Thoracic aorta (tissue), 2 donors: ENCODE measurements at places on chromosomes 13 and 19.

DNA sequence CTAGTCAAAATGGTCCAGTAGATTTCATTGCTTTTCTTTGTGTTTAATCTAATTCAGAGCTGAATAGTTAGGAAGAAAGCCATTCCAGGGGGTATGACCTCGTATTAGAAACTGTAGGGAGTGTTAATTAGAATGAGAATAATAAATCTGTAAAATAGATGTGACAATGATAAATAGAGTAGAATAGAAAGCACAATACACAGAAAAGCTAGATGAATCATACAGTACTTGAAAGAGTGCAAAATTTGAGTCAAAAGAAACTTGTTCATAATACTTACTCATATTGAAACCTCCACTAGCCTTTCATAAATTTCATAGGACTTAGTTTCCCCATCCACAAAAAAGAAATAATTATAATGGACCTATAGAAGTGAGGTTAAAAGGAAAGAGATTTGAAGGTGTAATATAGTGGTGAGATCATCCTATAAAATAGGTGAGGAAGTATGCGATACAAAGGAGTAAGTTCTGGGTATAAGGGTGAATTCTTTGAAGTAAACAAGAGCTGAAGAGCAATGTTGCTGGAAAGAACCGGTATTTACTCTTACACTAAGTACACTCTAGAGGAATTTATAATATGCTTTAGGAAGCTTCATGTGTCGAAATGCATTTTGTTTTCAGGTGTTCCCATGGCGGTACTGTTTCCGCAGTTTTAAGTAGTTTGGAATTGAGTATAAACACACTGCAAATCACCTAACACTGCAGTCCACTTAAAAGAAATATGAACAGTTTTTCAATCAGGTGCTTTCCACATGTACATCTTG, 21.9 kb downstream of the PCDH17 start:
- DNase-seq = no peak

- no peak for DNase-seq
Measured at GRCh38 chr13:35630551-35631275, 154.2 kb upstream of the MAB21L1 start.

DNA sequence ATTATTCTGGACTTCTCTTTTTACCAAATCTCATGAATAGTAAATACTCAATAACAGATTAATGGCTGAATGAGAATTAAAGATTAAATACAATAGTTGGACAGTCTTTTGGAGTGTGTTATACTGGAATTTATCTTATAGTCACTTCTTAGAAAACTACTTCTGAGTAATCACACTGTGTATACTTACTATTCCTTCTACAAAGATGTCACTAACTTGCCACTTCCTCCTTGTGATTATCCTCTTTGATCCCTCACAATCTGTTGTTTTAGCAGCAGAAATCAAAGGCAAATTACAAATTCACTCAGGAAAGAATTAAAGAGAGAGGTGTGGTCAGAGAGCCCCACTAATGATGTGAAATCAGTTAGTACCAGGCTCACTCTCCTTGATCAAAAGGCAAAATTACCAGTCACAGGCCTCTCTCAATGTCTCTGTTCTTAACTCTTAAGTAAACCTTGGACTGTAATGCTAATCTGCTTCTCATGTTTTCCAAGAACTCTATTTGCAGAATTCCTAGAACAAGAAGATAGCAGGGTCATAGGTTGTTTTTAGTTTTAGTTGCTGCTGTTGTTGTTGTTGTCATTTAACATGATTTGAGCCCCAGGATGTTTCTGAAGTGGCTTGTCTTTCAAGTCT, 37.3 kb upstream of the FNDC3A start:
- DNase-seq = no peak

DNA sequence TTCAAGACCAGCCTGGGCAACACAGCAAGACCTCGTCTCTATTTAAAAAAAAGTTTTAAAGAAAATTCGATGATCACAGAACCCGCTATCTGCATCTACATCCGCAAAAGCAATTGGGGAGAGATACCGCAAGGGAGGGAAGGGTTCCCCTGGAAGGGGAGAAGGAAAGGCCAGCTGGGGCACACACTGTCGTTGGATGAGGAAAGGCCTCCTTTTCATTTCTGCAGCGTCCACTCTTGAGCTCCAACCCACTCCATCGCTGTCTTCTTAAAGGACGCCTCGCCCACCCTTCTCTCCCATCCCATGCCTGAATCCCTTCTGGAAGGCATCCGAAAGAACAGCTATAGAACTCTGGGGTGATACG, 3.2 kb upstream of the PRKCG start:
- no peak for DNase-seq

DNA sequence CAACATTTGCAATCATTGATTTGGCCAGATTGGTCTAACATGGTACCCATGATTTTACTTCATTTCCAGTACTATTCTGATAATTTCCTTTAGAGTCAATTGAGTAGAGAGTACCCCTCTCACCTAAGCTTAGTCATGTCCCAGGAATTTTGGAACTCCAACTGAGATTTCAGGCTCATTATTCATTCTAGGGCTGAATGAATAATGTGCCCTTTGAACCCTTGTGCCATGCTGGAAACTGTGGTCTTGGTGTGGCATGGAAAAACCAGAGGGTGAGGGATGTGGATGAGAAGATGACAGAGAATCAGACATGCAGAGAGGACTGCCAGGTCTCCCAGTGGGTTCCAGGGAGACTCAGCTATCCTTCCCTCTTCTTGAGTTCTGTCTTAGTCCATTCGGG, 30.2 kb downstream of the ITM2B start:
- DNase-seq = no peak

GRCh38 chr19:18117692-18118378, 20.3 kb downstream of the MAST3 start:
- DNase-seq = no peak

DNA sequence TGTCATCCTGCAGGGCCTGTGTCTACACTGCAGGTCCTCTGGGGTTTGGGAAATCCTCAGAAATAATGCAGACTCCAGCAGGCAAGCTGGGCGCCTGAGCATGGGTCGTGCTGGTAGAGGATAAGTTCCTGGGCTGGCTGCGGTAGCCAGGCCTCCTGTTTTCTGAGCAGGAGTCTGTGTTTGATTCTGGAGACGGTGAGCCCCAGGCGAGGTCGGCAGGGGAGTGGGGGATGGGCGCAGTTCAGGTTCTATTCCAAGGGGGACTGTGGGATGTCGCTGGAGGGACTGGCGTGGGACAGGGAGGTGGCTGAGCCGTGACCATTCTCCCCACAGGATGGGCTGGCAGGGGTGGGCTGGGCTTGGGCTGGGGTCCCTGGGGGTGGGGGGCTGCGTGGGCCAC, 154.7 kb downstream of the KDM4B start:
- no peak for DNase-seq

- DNase-seq = no peak
Measured at GRCh38 chr19:2291185-2291751, 9.3 kb upstream of the PEAK3 start.

- no peak for DNase-seq
Measured at GRCh38 chr19:6088602-6089049, 21.7 kb downstream of the RFX2 start.

DNA sequence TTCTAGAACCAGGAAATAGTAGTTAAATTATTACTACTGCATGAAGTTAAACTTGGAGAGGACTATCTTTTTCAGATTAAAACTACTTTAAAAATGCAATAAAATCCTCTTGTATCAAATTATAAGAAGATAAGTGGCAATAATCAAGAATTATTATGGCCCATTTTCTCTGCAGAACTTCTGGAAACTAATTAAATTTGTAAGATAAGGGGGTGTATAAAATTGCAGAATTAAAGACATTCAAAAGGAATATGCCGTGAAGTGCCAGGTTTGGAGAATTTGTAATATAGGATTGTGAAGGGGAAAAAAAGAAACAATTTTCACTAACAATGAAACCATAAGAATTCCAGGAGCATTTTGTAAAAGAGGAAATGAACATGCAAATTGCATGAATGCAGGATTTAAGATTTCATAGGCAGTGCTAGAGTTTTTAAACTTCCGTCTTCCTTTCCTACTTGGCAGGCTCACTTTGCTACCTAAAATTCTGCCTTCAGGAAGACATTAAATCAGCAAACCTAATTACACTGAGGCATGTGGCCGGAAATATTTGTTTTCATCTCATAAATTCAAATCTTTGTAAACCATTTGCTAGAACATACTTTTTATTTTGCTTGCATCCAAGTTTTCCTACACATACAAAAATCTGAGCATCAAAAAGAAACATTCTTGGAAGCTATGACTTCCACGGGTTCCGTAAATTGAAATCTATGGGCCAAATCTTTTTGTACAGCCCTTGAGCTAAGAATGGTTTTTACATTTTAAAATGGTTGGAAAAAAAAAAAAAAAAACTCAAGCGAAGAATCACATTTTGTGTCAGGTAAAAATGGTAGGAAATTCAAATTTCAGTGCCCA, 166.9 kb downstream of the DCLK1 start:
- DNase-seq = no peak

DNA sequence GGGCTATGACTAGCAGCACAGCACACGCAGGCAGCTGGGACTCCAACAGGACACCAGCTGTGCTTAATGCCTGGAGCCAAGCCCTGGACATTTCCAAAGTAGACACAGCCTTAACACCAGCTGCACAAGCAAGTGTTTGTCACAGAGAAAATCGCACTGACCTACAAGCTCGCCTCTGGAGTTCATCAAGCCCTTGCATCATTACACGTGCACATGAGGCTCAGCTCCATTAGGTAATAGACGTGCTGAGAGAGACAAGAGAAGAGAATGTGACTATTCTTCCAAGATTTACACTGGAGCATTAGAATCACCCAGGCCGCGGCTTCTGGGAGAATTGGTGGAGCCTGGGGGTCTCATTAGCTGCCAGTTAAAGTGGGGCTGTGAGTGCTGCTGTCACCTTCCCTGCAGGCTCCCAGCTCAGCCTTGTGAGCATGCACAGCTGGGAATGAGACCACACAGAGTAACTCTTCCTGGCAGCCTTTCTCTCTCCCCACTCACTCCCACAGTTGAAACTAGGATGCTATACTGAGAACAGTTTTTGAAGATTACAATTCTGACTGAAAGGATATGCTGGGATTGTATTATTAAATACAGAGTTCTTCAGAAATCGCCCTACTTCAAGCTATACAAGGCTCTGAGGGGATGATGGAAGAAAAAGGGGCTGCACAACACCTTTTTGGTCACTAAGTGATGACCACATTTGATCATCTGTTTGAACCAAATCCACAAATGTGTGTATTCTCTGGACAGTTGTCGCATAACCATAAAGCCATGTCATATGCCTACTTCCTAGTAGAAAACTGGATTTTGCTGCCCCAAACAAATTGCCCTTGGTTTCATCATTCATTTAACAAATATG, 10.5 kb downstream of the STOML3 start:
- no peak for DNase-seq

DNA sequence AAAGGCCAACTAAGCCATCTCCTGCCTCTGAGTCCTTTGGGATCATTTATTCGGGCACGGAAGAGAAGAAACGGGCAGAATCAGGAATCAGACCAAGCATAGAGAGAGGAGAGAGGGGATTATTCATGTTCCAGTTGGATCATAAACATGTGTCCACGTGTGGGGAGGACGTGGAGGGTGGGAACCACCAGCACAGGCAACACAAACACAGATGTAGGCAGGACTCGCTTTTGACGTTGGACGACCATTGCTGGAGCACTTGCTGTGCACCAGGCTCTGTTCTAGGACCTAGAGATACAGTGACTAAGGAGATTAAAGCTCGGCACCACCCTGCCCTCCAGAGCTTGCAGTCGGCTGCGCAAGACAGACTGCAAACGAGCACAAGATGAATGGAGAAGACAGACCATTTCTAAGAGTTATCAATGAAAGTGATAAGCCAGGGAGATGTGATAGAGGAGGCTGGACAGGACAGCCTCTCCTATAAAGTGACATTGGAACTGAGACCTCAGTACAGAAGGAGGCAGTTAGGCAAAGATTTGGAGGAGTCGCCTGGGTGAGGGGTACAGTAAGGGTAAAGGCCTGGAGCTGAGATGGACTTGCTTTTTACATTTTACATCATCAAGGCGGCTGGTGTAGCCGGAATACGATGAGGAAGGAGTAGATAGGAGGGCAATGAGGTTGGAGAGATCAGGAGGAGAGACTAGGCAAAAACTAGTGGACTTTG, 716 bp downstream of the SH2D3A start:
- no peak for DNase-seq

GRCh38 chr19:42301646-42302203, at the start of gene PRR19:
TSS of gene PRR19 (plus strand) at chr19:42302132. CDS start at chr19:42309585, 7,453 bp downstream.
- DNase-seq = no peak

DNA sequence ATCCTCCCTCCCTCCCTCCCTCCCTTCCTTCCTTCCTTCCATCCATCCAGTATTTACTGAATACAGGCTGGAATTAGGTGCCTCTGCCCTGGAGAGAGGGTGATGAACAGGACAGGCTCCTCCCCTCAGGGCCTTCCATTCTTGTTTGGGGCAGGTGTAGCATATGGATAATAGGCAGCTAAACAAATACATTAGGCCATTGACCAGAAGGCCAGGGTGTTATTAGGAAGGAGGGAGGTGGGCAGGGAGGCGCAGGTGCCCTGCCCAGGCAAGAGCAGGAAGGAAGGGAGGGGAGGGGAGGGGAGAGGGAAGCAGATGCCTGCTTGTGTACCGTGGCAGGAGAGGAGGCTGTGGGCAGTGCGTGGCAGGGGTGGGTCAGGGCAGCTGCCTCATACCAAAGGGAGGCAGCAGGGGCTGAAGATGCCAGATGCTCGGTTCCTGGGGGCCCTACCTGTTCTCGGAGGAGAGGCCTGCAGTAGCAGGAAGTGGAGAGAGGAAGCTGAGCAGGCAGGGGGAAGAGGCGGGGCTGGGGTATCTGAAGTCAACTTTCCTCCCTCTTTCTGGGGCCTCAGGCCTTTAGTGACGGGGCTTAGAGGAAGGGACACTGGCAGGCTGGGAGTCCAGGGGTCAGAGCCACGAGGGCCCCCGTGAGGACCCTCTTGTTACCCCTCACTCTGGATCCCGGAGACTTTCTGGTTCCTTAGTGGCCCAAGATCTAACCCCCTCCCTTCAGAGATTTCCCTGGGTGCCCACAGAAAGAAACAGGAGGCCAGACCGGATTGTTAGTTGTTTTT, at the start of gene RINL:
TSS of gene RINL (minus strand) at position 495 of the 794 bp plus-strand sequence. CDS start 1,533 bp downstream, outside the sequence.
- no peak for DNase-seq

DNA sequence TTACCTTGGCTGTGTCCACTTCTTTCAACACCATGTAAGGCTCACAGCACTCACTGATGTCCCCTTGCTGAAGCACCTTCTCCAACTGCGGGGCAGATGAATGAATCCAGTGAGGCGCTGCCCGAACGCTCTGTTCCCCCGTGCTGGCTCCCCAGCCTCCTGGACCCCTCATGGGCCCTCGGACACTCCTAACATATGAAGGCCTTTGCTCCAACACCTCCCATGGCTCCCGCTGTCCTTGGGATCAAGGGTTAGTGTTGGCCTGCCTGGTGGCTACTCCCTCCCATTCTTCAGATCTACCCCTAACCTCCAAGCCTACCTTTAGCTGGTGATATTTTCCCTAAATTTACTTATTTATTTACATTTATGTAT, 4.4 kb downstream of the ANGPTL8 start:
- no peak for DNase-seq

GRCh38 chr13:110881839-110882627, 32.8 kb downstream of the ANKRD10 start:
- DNase-seq = no peak

- no peak for DNase-seq
Measured at GRCh38 chr19:34217952-34218817, 36.2 kb upstream of the GARRE1 start.

DNA sequence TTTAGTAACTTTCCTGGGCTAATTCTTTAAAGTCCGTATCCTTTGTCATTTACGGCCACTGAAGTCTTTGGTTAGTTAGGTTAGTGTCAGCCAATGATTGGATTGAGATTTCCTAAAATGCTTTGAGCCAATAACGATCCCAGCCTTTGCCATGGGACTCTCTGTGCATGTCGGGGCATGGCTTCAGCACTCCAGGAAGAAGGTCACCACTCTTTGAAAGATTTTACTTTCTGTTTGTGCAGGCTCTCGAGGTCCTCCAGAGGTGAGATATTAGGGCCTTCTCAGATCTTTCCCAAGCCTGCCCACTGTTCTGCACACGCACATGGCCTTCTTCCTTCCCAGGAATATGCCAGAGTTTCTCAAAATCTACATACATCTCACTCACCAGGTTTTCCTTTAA, 153.7 kb upstream of the ARGLU1 start:
- DNase-seq = no peak
